Suprapubic skin (tissue), 4 donors: ENCODE measurements at places on chromosomes 7 and 10. TPM values are rescaled to one million over a fixed set of nuclear protein-coding genes. Genes with fewer than 3 reads are reported as not detected.

The CUZD1 gene
- 0.81 TPM for total RNA-seq

The ANKRD61 gene
- total RNA-seq: not detected

The ZNF37A gene
- 25.3 TPM for total RNA-seq

The STEAP4 gene
- 19.3 TPM for total RNA-seq

The NOS3 gene
- 3.9 TPM for total RNA-seq

DNA sequence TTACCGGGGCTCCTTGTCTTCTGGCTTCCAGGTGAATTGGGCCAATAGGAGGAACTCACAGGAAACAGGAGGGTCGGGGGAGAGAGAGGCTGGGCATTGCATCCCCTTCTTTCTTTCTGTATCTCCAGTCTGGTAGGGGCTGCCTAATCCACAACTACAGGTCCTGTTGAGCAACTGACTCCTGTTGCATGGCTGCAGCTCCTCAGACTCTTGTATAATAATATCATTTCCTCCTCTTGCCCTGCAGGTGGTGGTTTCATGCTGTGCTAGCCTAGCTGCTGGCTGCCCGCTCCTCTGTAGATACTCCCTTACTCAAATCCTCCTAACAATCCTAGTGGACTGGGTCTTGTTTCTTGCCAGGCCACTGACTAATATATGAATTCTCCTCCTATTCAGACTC is 276.5 kb upstream of the SMIM30 start:
- no peak for DNase-seq

DNA sequence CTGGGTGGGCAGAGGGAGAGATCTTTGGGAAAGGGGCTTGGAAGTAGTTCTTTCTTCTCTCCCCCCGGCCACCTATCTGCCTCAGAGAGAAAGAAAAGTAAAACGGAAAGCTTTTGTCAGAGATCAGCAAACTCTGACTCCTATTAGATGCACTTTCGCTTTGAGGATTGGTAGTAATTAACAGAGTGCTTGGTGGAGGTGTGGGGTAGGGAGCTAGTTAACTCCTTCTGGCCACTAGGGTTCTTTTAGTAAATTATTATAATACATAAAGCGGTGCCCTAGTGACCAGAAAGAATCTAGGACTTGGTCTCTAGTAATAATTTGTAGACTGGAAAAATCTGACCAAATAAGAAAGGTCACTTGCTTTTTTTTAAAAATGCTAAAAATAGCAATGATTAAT is 54.6 kb downstream of the CPVL start:
- DNase-seq: no peak

GRCh38 chr10:43226441-43226840 is 40.4 kb downstream of the RASGEF1A start:
- DNase-seq: peak; percentile 29

DNA sequence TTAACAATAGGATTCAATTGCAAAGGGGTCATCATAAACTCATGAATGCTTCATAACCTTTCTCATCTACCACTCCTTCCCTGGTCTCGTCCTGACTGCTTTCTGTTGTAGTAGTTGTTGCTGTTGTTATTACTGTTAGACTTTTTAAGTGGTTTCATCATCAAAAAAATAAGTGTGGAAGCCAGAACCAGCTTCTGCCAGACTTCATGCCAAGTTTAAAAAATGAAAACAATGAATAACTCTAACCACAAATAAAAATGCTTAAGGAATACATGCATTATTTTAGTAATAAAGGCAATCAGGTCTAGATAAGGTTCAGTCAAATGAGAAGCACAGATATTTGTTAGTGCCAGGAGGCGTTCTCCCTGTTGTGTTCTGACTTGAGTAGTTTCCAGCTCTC is 85.4 kb downstream of the PCLO start:
- DNase-seq: no peak

DNA sequence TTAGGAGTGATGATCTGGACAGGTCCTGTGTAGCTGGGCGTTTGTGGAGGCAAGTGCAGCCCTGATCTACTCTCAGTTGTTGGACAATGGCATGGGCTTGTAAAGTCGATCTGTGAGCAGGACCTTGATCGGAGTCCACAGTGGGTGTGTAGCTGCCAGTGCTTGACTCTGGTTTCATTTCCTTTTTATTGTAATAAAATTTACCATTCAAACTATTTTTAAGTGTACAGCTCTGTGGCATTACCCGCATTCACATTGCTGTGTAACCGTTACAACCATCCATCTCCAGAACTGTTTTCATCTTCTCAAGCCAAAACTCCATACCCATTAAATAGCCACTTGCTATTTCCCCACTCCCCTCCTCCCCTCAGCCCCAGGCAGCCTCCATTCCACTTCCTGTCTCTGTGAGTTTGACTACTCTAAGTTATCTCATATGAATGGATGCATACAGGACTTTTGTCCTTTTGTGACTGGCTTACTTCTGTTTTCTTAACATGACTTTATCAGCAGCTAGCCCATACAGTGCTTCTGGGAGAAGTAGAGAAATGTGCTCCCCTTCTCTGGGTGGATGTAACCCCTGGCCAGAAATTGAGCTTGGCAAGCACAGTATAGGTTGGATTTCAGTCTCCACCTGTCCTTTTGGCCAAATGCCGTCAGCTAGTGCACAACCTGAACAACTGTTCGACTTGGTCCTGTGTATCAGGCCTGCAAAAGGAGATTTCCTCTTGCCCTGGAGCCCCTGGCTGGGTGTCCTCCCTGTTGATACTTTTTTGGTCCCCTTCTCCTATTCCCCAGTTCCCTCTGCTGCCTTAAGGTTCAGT is 180.0 kb downstream of the LRMDA start:
- no peak for DNase-seq

DNA sequence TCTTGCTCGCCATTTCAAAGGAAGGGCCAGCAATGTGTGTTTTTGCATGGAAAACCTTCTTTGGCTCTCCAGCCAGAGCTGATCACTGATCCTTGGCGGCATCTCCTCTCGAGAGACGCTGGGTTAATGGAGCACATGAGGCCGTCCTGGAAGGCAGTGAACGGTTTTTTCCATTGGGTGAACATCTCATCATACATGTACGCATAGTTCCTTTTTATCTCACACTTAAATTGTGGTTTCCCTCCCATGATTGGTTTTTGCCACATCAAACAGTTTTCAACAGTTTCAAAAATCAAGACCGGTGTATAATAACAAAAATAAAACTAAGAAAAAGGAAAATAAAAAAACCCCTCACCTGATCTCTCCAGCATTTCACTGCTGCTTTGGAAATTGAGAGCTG is 276.4 kb downstream of the TCF7L2 start:
- no peak for DNase-seq

- no peak for DNase-seq
Observed at GRCh38 chr7:7829667-7830066, 111.3 kb upstream of the RPA3 start.

DNA sequence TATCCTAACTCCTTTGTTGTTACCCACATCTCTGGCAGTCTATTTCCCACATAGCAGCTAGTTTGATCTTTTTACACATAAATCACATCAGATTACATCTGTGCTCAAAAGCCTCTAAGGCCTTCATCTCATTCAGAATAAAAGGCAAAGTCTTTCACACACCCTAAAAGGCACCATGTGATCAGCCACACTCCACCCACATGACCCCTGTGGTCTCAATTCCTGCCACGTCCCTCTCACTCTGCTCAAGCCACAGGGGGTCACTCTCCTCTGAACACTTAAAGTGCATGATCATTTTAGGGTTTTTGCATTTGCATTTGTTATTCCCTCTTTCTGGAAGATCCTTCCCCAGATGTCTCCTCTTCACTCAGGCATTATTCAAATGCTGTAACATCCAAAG is 30.8 kb downstream of the ELAPOR2 start:
- DNase-seq: no peak

- no peak for DNase-seq
Observed at GRCh38 chr7:116122972-116123595, 87.3 kb upstream of the TES start.
